ENCODE measurements at places on chromosomes 7 and 10.

DNA sequence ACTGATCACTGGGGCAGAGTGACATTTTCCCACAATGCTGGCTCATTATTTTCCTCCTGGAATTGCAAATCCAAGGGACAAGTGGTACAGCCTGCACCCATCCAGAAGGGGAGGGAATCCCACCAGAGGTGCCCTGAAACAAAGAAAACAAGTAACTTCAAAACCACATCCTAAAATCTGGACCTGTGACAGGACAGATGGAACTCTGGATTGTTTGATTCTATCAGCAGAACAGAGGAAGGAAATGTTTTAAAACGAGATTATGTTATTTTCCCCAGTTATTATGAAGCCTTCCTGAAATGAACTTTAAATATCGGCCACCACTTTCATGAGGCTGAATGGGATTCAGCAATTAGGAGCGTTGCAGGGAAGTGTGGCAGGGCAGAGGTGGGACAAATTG lies 62.2 kb upstream of the ECHDC3 start:
- DNase-seq: no peak

DNA sequence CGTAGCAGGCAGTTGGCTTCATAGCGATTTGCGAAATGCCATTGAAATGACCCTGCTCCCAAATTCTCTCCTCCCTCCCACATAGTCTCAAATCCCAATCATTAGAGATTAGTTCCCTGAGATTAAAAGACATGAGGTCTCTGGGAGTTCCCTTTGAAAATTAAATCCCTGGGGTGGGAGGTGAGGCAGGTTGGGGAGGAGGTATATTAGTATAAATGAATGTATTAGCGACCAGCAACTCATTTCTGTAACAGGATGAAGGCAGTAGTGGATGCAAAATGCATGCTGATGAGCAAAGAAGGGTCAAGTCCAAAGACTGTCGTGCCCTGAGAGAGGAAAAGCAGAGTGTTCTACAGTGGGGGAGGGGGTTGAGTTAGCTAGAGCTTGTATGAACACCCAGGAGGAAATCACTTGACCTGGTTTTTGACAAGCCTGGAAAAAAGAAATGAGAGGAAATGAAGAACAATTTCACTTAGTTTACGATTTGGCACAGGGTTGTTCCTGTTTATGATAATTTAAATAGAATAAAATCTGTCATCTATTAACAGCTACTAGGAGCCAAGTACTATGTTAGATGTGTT lies 79.6 kb upstream of the MTPN start:
- DNase-seq: no peak

GRCh38 chr10:108303149-108303548 lies 1138.6 kb upstream of the SORCS1 start:
- DNase-seq: no peak

- no peak for DNase-seq
Observed at GRCh38 chr10:73366381-73367298, 8.0 kb upstream of the CFAP70 start.

DNA sequence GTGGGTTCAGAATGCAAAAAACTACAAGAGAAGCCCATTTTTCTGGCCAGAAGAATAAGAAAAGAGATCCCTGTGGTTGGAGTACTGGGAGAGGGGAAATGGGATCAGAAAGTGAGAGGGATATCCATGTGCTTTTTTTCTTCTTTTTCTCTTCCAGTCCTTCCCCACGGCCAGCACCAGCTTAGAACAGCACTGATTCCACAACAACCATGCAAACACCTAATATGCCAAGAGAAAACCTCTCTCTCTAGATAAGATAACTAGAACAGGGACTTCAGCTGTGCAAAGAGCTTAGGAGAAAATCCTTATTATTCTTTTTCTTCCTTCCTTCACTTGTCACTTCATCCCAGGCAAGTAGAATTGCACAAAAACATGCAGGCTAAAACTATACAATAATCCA lies 83.5 kb downstream of the ELAPOR2 start:
- no peak for DNase-seq

DNA sequence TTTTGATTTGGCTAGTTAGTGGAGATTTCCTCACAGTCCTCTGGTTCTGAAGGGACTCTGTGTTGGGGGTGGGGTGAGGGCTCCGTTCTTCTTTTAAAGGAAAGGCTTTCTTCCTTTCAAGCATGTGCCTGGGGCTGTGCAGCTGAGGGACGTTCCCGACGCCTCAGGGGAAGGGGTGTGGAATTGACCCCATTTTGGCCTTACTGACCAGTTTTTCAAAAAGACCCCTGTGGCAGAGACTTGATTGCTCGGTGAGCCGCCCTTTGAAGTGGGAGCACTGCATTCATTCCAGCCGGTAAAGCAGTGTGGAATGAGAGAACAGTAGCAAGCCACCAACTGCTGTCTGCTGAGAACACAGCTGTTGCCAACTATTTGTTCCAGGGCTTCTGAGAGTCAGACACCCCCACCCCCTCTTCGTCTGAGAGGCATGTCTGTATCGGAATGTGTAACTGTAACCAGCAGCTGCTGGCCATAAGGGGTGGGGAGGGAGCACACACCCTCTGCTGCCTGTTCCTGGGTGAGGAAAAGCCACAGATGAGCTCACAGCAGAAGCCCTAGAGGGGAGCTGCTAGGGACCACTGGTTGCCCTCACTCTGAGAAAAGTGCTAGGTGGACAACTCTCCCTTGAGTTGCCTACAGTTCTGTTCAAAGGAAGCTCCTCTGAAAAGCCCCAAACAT lies 33.2 kb downstream of the WBP1L start:
- peak; percentile 45 for DNase-seq

- no peak for DNase-seq
Observed at GRCh38 chr7:98213888-98214810, 2.9 kb downstream of the BHLHA15 start.

- DNase-seq: no peak
Observed at GRCh38 chr10:120494313-120494710, 37.3 kb downstream of the PLPP4 start.

GRCh38 chr10:58856508-58857240 lies 319.8 kb upstream of the PHYHIPL start:
- DNase-seq: peak; percentile 67

- no peak for DNase-seq
Observed at GRCh38 chr7:136074843-136075242, 97.7 kb upstream of the MTPN start.

GRCh38 chr7:43273939-43274719 lies 161.7 kb downstream of the HECW1 start:
- no peak for DNase-seq

- peak; percentile 17 for DNase-seq
Observed at GRCh38 chr7:14836571-14837189, 65.9 kb downstream of the DGKB start.

DNA sequence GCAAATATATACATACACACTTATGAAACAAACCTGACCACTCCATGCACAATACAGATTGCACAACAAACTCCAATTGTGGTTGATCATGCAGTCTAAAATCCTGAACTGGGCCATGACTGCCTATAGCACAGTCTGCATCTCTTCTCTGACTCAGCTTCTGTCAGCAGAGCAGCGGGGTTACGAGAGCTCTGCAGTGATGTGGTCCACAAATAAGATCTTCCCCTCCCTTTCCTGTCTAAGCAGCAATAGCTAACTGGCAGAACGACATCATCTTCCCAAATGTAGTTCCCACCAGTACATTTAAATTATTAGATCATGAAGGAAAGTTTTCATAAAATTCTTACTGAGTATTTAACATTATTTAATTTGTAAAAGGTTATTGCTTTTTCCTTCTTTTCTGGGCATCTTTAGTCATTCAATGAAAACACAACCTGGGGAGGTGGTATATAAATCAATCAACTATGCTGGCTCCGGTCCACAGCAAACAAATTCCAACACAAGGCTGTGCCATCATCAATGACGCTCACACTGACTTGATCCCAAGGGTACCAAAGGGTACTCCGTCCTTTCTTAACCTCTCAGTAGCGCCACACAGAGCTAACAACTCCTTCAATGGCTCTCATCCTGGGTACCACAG lies 17.1 kb downstream of the ARHGAP21 start:
- peak; percentile 41 for DNase-seq

GRCh38 chr7:88132725-88133124 lies 87.1 kb downstream of the SRI start:
- DNase-seq: no peak

GRCh38 chr10:22618078-22618785 lies 96.1 kb downstream of the PIP4K2A start:
- DNase-seq: peak; percentile 76

DNA sequence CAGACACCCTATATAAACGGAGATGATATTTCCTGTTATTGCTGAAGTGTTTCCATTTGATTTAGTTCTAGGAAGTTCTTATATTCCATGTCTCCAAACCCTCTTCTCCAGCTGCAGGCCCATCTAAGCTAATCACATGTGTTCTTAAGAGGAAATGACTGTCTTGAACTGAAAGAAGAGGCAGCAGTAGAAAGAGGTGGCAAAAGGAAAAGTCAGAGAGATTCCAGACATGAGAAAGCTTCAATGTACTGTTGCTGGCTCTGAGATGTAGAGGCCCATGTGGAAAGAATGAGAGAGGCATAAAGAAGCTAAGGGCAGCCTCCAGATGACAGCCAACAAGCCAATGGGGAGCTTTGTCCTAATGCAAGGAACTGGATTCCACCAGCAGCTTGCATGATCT lies 287.2 kb downstream of the GFRA1 start:
- DNase-seq: no peak

DNA sequence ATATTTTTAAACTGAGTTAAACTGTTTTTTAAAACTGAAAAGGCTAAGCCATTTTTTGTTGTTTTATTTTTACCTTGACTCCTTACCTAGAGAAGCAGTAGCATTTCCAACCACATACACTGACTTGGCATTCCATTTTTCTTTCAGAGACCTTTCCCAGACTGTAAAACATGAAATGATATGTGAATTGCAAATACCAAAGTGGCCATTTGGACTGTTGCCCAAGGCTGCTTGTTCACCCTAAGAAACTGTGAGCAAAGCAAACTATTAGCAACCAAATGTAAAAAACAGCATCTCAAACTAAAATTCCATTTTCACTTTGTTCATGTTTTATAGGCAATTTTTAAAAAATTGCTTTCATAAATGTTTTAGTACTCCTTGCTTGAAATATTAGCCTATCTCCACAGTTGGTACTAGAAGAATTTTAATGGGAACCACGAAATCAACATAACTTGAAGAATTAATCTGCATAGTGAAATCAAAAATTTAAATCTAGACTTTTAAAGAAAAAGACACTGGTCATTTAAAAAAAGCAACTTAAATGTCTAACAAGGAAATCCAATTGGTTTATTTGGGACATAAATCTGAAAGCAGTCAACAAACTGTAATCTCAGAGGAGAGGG lies 10.8 kb downstream of the UROS start:
- DNase-seq: no peak

GRCh38 chr10:87803328-87803727 lies 14.7 kb downstream of the ATAD1 start:
- DNase-seq: no peak

DNA sequence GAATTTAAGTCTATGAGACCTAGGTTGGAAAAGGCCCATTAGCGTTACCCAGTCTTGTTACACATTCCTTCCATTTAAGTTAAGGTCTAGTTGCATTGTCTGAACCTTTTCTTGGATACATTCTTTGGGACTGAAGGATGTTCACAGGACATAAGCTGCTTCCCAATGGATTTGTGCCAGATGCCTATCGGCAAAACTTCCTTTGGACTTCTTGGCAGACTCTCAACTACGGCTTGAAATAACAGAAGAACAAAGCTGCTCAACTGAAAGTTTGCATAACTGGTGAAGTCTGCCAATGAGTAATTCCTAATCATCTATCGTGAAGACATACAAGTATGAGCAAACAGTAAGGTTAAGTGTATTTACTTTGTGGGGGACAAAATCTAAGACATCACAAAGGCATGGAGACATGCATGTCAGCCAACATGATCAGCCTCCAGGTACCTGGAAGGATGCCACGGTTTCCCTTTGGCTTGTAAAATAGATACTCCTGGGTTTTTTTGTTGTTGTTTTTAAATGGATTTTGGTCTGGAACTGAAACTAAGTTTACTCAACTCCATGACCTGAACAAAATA lies 35.4 kb downstream of the MALSU1 start:
- DNase-seq: peak; percentile 85
